ENCODE measurements at places on chromosomes 13 and 19. TPM values are rescaled to one million over a fixed set of nuclear protein-coding genes. Genes with fewer than 3 reads are reported as not detected.

CLPTM1 gene
- 17.5 TPM for polyA plus RNA-seq

TMEM255B gene
- polyA plus RNA-seq, result 0.71 TPM

NCR1 gene
- polyA plus RNA-seq, result not detected

PRR22 gene
- polyA plus RNA-seq, result not detected

CBLC gene
- polyA plus RNA-seq, result not detected

TEKTIP1 gene
- not detected for polyA plus RNA-seq

PTPRS gene
- polyA plus RNA-seq, result 0.19 TPM

GRCh38 chr19:18097217-18097992 lies at the start of gene MAST3:
TSS of gene MAST3 (plus strand) at chr19:18097778. CDS start at chr19:18097793, 15 bp downstream.
- H3K4me1 ChIP-seq, result peaks cover 26% of the 10 kb centered on the region
- peak within 1 kb of the TSS; percentile 93 for H3K27ac ChIP-seq
- no peaks in the 10 kb centered on the region for H3K27me3 ChIP-seq
- peak; percentile 92 for DNase-seq
- no peaks in the 10 kb centered on the region for H3K36me3 ChIP-seq

DNA sequence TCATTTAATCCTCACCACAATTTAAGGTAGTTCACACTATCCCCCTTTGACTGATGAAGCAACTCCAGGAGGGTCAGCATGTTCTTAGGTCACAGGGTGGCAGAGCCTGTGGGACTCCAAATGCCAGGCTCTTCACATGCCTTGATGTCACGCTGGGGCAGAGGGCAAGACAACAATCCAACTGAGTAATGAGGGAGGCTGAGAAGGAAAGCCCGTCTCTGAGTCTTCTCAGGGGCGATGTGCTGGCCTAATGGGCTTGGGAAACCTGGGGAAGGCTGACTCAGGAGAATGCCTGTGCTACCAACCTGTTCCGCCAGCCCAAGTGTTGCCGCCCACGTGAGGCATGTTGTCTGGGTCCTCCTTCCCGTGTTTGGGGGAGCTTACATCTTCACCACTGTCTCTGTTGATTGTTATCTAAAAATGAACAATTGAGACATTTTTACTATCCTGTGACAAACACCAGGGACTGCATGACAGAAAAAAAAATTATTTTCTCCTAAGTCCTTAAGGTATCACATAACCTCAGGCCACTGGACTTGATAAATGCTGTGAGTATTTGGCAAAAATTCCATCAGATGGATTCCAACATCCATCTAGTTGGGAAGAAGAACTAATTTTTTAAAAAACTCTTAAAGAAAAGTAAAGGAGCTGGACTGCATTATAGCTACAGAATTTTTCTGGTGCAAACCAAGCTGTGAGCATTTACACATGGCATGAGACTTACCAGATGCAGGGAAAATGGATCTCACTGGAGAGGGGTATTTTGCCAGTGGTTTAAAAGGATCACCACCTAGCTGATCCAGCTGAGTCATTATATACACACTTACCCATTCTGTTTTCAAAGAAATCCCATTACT lies 157.5 kb downstream of the RGCC start:
- H3K4me1 ChIP-seq, result no peaks in the 10 kb centered on the region
- no peak for DNase-seq
- peaks cover 15% of the 10 kb centered on the region for H3K36me3 ChIP-seq
- H3K27me3 ChIP-seq, result no peaks in the 10 kb centered on the region
- H3K27ac ChIP-seq, result no peak overlapping the region
- H3K4me3 ChIP-seq, result no peak overlapping the region

DNA sequence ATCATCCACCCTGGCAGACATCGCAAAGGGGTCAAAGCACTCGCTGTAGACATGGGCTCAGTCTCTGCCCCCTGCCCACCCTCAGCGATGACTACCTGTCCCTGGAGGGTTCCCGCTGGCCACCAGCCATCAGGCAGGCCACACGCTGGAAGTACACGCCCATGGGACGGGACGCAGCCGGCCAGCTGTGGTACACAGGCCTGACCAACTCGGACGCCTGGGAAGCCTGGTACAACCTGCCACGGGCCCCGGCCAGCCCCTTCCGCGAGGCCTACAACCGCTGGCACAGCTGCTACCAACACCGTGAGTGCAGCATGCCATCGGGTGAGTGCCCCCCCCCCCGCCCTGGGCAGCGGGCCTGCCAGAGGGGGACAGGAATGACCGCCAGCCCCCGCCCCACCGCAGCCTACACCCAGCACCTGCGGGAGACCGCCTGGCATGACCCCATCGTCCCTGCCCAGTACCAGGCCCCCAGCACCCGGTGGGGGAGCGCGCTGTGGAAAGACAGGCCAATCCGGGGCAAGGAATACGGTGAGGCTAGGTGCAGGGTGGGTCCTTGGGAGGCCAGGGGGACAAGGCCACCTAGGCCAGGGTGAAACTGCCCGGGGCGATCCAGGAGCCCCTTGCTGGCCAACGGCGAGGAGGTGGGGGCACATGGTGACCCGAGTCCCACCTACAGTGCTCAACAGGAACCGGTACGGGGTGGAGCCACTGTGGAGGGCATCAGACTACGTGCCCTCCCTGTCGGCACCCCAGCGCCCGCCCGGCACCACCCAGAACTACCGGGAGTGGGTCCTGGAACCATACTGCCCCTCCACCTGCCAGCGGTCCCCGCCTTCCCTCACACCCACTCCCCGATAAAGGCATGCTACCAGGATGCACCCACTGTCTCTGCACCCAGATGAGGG lies 4.4 kb downstream of the TEKTIP1 start:
- no peaks in the 10 kb centered on the region for H3K36me3 ChIP-seq
- H3K27ac ChIP-seq, result no peak overlapping the region
- H3K27me3 ChIP-seq, result no peaks in the 10 kb centered on the region
- H3K4me3 ChIP-seq, result no peak overlapping the region

DNA sequence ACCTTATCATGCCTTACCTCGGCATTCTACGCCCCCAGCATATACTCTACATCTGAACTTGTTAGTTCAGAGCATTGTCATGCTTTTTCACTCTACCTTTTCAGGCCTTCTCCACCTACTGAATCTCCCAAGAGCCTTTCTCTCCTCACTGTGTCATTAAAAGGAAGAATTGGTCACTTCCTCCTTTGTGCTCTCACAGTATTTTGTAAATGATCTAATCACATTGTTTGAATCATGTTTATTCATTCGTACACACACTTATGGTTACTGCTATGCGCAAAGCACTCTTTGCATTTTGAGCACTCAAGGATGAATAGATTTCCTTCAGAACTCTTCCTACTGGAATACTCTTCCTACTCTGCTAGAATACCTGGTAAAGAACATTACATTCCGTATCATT lies 15.8 kb upstream of the ELF1 start:
- no peaks in the 10 kb centered on the region for H3K27me3 ChIP-seq
- H3K4me3 ChIP-seq, result no peak overlapping the region
- H3K27ac ChIP-seq, result peak overlapping the region; percentile 3
- H3K4me1 ChIP-seq, result peaks cover 16% of the 10 kb centered on the region
- DNase-seq, result no peak

GRCh38 chr13:78022164-78022877 lies 103.7 kb upstream of the EDNRB start:
- H3K27me3 ChIP-seq, result no peaks in the 10 kb centered on the region
- peak; percentile 66 for DNase-seq
- H3K36me3 ChIP-seq, result no peaks in the 10 kb centered on the region
- no peak overlapping the region for H3K4me3 ChIP-seq

DNA sequence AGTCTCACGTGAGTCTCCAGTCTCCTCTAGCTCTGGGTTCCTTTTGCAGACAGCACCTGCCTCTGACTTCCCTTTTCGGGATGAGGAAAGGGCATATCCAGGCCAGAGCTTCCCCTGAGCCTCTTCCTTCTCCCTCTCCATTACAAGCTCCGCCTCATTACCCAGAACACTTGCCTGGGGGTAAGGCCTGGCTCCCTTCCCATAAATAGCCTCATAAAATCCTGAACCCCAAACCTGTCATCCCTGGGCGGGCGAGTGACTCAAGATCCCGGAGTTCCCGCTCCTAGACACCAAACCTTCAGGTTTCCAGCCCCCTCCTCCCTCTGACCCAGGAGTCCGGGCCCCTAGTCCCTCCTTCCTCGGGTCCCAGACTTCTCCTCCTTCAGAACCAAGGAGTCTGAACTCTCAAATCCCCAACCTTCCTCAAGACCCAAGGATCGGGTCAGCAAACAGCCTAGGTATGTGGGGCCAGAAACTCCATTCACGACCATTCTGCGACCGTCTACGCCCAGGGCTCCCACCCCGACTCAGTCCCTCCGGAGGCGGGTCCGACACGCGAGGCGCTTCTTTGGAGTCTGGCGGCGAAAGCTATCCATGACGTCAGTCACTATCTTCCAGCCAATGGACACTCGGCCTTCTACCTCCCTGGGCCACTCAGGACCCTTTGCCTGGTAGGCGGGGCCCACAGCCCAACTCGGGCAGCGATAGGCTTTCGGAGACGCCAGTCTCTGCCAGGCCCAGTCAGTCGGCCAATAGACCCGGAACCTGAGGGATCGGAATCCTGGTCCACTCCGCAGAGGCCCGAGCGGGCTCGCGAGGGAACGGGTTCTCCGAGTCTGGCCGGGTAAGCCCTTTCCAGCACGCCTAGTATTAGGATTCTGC lies 6.5 kb upstream of the CNFN start:
- H3K36me3 ChIP-seq, result no peaks in the 10 kb centered on the region
- peak; percentile 97 for DNase-seq
- H3K4me3 ChIP-seq, result peak overlapping the region; percentile 97
- H3K27me3 ChIP-seq, result peaks cover 4% of the 10 kb centered on the region

DNA sequence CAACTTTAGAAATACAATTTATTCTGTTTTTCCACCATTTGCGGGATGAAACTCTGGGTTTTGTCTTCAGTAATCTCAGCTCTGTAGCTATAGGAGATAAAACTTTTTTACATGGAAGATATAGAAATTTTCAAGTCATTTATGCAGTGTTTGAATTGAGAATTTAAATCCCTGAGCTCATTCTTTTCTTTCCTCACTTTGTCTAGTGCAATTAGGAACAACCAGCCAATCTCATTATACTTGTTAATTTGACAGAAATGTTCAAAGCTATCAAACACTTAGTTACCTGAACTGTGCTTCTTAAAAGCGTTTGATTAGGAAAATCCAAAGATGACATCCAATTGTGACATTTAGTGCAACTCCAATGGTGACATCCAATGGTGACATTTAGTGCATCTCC lies 1014.3 kb downstream of the SLITRK5 start:
- H3K27ac ChIP-seq, result no peak overlapping the region
- no peaks in the 10 kb centered on the region for H3K36me3 ChIP-seq
- no peaks in the 10 kb centered on the region for H3K4me1 ChIP-seq

DNA sequence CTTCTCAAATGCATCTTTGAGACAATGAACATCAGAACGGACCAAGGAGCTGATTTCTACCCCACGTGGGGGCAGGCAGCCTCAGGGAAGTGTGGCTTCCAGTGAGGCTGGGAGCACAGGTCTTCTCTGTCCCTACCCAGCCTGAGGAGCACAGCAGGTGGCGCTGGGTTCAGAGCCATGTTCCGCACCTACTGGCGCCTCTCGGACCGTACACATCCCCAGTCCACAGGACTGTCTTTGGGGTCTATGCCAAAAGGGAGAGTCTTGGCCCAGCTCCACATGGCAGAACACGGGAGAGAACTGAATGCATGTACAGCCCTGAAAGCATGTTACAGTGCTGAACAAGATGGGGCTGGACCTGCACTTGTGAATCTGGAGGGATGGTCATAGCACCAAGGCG lies 22.6 kb downstream of the SUGP1 start:
- peaks cover 8% of the 10 kb centered on the region for H3K36me3 ChIP-seq
- H3K27me3 ChIP-seq, result no peaks in the 10 kb centered on the region
- no peak overlapping the region for H3K4me3 ChIP-seq
- H3K4me1 ChIP-seq, result no peaks in the 10 kb centered on the region

GRCh38 chr13:28031896-28032288 lies 43.4 kb upstream of the URAD start:
- H3K4me1 ChIP-seq, result peaks cover 25% of the 10 kb centered on the region
- H3K27ac ChIP-seq, result peak overlapping the region; percentile 69
- peak overlapping the region; percentile 10 for H3K4me3 ChIP-seq
- DNase-seq, result no peak

DNA sequence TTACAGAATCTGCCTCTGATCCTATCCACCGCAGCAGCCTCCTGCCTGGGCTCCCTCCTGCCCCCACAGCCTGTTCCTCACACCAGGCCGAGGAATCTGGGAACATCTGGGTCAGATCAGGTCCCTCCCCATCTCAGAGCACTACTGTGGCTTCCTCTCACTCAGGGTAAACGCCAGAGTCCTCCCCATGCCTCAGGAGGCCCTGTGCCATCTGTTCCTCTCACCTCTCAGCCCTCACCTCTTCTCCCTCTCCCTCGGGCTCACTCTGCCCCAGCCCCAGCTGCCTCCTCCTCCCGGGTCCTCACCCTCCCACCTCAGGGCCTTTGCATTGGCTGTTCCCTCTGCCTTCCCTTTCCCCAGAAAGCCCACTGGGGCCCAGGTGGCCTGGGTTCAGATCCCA lies 18.2 kb downstream of the FCGBP start:
- no peak overlapping the region for H3K4me3 ChIP-seq
- DNase-seq, result no peak
- no peak overlapping the region for H3K27ac ChIP-seq
- peaks cover 17% of the 10 kb centered on the region for H3K36me3 ChIP-seq

DNA sequence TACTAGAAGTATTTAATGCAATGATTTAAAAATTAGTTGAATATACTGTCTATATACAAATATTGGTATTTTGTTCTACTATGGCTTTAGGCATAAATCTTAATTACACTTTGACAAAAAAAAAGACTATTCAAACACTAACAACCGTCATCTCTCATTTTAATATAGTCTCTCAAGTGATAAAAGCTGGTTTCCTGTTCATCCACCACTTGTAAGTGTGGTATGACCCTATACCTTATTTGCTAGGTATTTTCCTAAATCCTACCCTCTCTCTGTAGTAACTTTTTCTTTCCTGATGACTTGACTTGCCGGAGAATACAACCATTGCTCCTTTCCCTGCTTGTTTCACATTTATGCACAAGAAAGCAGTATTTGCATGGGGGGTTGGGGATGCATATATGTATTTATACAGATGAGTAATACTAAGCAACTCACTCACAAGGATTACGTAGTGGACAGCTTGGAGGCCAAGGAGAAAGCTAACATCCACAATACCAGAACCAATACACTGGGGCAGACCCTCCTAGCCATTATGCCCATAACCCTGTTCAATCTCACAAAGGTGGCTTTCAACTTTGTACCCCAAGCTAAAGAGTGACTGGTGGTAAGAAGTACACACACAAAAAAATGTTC lies 12.7 kb upstream of the EFNB2 start:
- H3K27ac ChIP-seq, result no peak overlapping the region
- peaks cover 7% of the 10 kb centered on the region for H3K36me3 ChIP-seq
- no peak overlapping the region for H3K4me3 ChIP-seq
- no peak for DNase-seq

DNA sequence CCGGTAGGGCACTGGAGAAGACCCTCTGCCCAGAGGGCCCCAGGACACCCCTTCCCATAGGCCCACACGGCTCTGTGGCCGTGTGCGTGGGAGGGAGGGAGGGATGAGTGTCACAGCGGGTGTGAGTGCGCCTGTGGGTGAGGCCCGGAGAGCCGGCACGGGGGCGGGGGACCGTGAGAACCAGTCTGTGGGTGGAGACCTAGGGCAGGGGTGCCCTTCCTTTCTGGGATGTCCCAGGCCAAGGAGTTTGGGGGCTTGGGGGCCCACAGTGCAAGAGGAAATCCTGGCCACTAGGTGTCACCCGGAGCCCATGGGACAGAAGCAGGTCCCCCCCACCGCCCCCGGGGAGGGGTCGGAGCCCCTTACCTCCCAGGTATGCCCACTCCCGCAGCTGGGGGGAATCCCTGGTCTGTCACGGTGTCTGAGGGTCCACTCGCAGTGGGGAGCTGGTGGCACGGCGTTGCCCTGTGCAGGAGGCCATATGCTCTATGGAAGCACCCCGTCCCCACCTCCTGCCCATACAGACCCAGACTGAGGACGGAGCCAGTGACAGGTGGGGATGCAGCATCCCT lies 16.0 kb upstream of the SLC7A10 start:
- H3K27ac ChIP-seq, result no peak overlapping the region
- no peak for DNase-seq
- peaks cover 34% of the 10 kb centered on the region for H3K27me3 ChIP-seq
- H3K36me3 ChIP-seq, result no peaks in the 10 kb centered on the region
- H3K4me3 ChIP-seq, result no peak overlapping the region
